Pancreas (tissue), 10 donors: ENCODE measurements at places on chromosomes 4 and X. TPM values are rescaled to one million over a fixed set of nuclear protein-coding genes. Genes with fewer than 3 reads are reported as not detected.

The DCAF12L2 gene
- polyA plus RNA-seq: not detected

The TBL1X gene
- polyA plus RNA-seq: 7.7 TPM

The GDPD2 gene
- not detected for polyA plus RNA-seq

The KLHL4 gene
- 0.04 TPM for polyA plus RNA-seq

The TRIM75 gene
- polyA plus RNA-seq: not detected

The MAGEA9 gene
- polyA plus RNA-seq: not detected
